Spleen (tissue), 13 donors: ENCODE measurements at places on chromosomes 1 and 21.
A peak's percentile ranks its signal among the peaks of the same experiment; 100 is the strongest.

GRCh38 chr1:205248793-205249601 is 21.3 kb downstream of the TMCC2 start:
- DNase-seq = peak; percentile 74

DNA sequence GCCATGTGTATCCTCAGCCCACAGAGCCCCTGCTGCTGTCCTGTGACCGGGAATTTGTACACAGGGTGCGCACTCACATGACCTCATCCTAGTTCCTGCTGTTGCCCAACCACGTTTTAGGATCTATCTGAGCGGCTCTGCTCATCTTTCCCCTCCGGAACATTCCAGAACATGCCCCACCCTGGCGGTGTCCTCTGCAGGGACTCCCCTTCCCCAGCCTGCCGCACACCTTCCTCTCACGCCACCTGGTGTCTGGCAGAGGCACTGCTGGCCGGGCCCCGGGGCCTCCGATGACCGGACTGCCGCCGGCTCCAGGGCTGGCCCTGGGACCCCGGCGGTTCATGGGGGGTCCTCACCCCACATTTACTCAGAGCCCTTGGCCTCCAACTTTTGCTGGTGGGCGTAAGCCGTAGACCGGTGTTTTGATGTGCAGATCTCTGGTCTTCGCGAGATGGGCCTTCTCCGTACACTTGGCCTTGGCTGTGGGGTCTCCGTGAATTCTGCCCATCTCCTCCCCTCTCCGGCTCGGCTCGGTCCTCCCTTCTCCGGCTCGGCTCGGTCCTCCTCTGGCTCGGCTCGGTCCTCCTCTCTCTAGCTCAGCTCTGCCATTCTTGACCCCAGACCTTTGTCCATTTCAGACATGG is 29.5 kb downstream of the ARHGEF16 start:
- DNase-seq = no peak

- DNase-seq = no peak
These were observed 9.2 kb upstream of the PEF1 start for GRCh38 chr1:31653717-31654473.

- DNase-seq = no peak
These were observed 96.2 kb downstream of the GALNT2 start for GRCh38 chr1:230163205-230163604.

GRCh38 chr1:16161717-16162116 is 5.8 kb upstream of the EPHA2 start:
- no peak for DNase-seq
